SW480 (cell line): ENCODE measurements at places on chromosomes 16 and 17.

DNA sequence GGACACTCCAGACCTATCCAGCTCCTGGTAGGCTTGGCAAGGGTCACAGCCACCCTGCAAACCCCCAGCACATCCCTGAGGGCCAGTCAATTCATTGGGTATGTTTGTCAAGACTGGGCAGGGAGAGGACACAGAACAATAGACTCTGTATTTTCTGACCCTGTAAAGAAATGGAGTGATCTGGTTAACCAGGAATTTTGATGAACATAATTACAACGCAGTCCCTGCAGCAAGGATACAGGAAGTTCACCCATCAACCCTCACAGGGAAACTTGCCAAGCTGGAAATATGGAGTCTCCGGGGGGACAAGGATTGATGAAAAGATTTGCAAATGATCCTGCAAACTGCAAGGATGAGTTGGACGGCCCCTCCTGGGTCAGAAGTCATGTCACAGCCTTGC lies 126.1 kb upstream of the RCVRN start:
- no peak for DNase-seq

DNA sequence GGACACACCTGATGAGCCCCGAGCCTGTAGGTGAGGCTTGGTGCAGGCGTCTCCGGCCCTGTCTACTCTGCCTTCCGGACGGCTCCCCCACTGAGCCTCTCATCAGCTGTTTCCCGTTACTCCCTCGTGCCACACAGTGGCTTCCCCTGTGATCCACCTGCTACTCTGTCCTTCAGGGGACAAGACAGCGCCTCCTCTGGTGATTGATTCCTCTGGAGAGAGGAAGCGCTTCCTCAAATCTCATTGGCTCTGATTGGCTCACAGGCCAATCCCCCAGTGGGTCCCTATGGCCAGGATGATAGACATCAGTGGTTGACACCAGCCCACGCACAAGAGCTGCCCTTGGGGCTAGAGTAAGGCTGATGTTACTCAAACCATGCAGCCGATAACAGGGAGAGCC lies 24.0 kb downstream of the RNF213 start:
- no peak for DNase-seq

GRCh38 chr16:15498427-15499175 lies 64.2 kb downstream of the BMERB1 start:
- DNase-seq: no peak

DNA sequence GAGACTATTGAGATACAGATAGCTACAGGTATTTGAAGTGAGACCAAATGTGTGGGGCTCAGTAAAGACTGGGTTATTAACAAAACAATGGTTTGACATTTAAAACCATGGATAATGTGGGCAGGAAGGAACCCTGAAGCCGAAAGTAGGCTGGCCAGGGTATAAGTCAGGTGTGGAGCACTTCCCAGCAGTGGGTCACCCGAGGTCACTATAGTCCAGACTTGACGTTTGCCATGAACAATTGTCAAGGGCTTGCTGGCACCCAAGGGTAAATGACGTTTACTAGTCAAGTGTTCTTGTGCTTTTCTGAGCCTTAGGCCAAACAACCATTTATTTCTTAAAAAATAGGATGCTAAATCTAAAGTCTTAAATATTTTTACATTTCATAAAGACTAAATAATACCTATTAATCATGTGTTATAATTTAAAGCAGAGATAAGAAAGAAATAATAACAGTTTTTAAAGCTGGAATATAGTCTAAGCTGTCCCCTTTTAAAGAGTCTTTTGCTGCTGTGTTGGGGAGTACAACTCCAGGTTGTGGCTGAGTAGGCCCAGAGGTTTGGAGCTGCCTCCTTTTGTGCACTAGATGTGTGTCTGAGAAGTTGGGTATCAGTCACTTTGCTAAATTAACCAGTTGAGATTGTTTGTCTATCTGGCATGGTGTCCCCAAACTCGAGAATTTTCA lies 15.7 kb downstream of the ALDH3A2 start:
- DNase-seq: no peak

- DNase-seq: no peak
Observed at GRCh38 chr16:84498223-84498610, 6.2 kb downstream of the MEAK7 start.

DNA sequence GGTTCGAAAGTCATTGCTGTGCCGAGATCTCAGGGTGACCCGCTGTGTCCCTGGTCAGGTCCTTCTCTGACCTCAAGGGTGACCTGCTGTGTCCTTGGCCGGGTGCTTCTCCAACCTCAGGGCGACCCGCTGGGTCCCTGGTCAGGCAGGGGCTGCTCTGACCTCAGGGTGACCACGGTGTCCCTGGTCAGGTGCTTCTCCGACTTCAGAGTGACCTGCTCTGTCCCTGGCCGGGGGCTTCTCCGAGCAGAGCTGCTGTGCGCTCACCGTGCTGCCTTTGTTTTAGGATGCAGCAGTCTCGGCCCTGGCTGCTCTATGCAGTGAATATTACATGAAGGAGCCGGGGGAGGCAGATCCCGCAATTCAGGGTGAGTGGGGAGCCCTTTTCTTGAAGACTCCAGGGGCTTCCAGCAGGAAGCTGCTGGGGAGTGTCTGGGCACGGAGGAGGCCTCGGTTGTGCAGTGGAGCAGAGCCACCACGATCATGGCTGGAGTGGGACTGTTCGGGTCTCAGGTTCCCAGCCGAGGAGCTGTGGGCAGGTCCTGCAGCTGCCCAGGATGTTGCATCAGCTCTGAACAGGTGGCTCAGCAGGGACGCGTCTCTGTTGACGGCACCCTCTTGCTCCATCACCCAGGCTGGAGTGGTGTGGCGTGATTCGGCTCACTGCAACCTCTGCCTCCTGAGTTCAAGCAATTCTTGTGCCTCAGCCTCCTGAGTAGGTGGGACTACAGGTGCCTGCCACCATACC lies 83.7 kb upstream of the ZNF750 start:
- no peak for DNase-seq
